ENCODE measurements at places on chromosomes 4 and X.

DNA sequence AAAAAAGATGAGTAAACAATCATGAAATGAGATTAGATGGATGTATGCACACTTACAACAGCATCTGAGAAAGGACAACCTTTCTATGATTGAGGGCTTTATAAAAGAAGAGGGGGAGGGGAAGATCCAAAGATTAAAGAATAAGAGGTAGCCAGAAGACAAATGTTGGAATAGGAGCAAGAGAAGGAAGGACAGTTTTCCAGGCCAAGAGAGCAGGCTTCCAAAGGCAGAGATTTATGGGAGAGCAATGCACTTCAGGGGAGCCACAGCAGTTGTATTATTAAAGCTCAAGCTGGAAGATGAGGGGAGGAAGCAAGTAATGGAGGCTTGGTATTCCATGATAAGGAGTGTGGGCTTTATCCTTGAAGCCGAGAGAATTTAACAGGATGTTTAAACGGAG, 110.3 kb upstream of the PTPN13 start:
- no peak for DNase-seq

DNA sequence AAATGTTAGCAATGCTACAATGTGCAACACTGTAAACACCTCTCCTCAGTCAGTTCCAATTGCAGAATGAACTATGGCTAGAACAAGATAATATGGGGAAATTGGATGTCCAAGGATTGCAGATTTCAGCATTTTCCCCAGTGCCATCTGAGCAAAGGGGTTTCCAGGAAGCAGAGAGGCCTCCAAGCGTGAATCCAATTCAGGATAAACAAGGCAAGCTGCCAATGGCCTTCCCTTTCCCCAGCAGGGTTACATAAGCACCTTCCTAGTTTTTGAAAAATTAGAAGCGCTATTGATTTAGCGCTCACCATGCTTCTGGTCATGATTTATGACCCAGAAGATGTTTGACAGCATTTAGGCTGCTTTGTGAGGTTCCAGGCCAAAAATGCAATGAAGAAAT, 223.0 kb upstream of the GATB start:
- no peak for DNase-seq

DNA sequence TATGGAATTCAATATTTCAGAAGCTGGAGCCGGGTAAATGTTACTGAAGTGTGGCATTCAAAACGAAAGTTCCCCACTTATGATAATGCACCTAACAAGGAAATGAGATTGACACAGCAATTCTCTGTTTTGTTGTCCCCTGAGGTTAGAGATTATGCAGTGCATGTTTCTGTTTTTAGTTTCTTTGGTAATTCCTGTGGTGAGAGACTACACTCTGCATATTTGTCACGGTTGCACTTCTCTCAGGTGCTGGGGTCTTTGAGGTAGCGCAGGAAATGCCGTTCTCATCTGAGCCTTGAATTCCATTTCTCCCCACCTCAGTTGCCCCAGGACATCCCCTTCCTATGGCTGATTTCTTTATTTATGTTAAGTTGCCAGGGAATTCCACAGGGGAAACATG, 15.3 kb upstream of the BEND4 start:
- DNase-seq = no peak

DNA sequence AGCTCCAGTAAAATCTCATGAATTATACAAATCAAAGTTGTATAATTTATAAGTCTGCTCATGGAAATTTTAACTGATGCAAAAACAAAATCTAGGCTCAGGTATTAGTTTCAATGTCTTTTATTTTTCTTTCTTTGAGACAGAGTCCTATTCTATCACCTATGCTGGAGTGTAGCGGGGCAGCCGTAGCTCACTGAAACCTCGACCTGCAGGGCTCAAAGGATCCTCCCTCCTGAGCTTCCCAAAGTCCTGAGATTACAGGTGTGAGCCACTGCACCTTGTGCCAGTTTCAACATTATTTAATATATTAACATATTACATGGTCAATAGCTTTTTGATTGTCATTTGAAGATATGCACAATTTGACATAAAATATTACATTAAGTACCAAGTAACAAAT, 678.7 kb downstream of the ARAP2 start:
- no peak for DNase-seq

DNA sequence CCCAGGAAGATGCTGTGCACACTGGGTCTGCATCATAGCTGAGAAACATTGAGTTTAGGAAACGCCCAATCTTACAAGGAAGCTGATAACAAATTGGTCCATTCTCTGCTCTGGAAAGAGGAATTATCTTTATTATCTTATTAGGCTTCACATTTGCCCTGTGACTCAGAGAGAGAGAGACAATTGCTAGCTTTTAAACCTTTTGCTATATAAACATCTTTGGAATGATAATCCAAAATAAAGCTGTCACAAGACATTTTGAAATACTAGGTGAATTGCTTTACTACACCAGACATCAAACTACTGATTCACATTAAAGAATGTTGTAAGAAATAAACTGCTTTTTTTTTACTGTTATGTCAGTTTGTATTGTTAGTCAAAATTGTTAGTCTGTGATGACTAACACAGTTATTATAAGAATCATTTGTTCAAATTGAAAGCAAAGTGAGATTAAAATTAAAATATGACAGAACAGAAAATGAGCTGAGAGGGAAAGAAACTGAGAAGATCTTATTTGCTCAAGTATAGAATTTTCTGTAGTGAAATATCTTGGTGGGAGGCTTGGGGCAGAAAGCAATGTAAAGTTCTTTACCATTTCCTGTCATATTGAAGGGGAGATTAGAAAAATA, 765.4 kb upstream of the PCDH10 start:
- DNase-seq = no peak

All from activated gamma-delta T cell treated with anti-CD3 and anti-CD28 coated beads, Interleukin-2, amount 50 U/mL, for 16 hours (primary cell).